Left colon (tissue), 2 donors: ENCODE measurements at places on chromosomes 3 and 15. TPM values are rescaled to one million over a fixed set of nuclear protein-coding genes. Genes with fewer than 3 reads are reported as not detected.
A peak's percentile ranks its signal among the peaks of the same experiment; 100 is the strongest.

GRCh38 chr3:129218742-129219141 is 30.7 kb upstream of the COPG1 start:
- DNase-seq = no peak

GRCh38 chr3:146154316-146154715 is 6.7 kb downstream of the PLOD2 start:
- DNase-seq = no peak

DNA sequence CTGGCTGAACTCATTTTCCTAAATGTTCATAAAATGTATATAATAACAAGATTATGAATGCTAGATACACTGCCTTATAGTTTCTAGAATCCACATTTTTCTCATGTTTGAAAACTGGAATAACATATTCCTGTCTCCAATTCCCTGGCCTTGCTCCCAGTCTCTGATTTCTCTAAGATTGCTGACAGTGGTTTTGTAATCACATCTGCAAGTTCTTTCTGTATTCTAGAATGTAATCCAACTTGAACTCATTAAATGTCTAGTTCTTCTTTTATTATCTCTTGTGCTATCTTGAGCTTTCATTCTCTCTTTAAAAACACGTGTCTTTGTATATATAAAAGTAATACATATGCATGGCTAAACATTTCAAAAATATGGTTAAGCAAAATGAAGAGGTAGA is 215.2 kb upstream of the ADAMTS9 start:
- DNase-seq = no peak

DNA sequence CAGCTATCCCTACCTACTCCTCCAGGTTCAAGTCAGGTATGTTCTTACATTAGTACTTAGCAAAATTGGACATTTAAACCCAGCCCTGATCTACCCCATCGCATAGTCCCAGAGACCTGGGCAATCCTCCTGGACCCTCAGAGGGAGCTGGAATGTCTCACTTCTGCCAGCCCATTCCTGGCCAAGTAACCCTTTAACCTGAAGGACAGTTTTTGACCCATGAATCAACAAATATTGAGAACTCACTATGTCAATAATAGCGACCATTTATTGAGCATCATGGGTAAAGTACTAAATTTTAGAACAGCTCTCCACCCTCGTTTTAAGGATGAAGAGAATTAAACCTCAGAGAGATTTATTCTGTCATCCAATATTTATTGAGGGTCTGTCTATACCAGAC is 70.4 kb downstream of the RBPMS2 start:
- DNase-seq = no peak

DNA sequence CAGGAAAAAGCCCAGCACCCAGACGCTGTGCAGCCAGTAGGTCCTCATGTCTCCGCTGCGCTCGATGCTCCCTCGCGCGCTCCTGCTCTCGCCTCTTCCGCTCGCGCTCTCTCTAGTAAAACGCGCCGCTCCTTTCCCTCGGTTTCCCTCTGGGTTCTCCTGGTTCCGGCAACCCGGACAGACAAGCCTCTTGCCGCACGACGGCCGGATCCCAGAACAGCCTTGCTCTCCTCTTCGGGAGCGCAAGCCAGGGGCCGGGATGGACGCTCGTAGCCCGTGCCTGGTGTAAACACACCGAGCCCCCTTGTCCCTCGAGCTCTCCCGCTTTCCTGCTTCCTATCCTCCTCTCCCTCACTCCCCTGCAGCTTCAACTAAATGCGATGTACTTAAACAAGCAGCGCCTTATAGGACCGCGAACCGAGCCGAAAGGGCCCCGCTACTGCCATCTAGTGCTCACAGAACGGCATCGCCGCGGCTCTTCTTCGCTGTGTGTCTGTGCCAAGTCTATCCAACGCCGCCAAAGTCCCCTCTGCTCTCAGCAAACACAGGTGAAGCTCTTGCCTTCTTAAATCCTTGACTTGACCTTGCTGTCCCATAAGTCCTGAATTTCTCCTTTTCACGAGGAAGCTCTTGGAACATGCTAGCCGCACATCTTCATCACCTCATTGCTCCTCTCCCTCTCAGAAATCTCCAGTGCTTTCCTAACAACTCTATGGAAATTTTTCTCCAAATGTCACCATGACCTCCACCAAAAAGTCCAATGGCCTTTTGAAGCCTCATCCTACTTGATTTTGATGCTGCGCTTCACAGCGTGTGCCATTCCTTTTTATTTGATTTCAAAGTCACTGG is 1037.2 kb downstream of the IGSF11 start:
- DNase-seq = peak; percentile 76

- no peak for DNase-seq
Measured at GRCh38 chr3:144556392-144556791, 584.8 kb downstream of the DIPK2A start.

GRCh38 chr15:90552162-90552928 is 22.6 kb downstream of the CRTC3 start:
- no peak for DNase-seq

- no peak for DNase-seq
Measured at GRCh38 chr3:138442433-138442832, 8.0 kb downstream of the ESYT3 start.

DNA sequence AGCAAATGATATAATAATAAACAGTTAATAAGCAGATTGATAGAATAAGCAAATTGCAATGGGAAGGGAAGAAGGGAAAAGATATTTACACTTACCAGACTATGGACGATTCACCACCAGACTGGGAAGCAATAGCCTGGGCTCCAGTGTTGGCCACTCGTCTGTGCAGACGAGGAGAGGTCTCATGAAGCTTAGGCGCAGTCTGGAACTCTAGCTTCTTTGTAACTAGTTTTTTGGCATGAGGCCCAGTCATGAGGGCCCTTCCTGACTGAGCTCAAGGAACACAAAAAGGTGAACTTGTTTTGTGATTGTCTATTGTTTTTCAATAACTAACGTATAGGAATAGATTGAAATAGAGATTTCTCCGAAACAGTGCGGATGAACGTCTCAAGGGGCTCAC is 63.3 kb upstream of the GATM start:
- peak; percentile 71 for DNase-seq

DNA sequence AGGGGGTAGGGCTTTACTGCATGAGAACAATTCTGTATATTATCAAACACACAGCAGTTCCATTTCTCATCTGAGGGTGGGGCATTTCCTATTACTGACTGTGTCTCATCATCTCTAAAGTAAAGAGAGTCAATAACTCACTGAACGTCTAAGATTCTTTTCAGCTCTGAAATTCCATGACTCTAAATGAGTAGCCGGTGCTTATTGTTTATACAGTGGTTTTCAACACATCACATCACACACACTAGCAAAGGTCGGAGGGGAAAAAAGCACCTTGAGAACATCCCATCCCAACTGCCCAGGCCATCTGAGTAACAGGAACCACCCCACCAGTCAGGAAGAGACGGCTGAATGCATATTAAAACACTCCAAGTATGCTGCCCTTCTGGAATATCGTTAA is 196.0 kb downstream of the SUCLG2 start:
- no peak for DNase-seq

DNA sequence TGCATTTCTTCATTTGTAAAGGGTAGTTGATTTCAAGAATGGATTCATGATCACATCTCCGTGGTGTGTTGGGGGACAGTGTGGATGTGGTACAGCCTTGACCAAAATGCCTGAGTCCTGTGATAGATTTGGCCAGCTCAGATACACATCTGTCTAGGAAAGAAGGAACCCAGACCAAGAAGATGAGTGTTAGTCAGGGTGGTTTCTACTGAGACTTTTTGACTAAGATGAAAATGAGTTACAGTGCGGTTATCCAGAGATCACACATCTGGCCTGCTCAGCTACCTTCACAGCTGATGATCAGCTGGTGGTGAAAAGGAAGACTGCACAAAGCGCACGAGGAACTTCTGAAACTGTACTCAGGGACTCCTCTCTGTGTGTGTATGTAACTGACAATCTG is 68.0 kb downstream of the FNDC3B start:
- DNase-seq = no peak

DNA sequence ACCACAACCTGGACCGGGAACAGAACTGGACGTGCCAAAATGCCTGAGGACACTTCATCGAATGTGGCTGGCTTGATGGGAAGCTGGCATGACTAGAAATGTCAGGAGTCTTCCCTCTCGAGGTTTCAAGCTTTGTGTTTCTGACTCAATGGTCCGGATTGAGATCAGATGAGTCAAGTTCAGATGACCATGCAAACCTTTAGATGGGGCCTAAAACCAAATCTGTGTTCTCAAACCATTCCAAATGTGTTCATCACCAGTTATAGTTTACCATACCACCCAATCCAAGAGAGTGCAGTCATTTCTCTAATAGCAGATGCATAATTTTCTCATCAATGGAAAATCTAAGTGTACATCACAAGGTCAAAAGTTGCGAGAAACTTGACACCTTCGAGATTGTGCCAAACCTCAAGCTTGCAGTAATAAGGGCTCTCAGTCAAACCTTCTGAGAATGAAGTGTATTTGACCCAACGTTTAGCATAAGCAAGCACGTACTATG is 369.1 kb downstream of the RORA start:
- no peak for DNase-seq

DNA sequence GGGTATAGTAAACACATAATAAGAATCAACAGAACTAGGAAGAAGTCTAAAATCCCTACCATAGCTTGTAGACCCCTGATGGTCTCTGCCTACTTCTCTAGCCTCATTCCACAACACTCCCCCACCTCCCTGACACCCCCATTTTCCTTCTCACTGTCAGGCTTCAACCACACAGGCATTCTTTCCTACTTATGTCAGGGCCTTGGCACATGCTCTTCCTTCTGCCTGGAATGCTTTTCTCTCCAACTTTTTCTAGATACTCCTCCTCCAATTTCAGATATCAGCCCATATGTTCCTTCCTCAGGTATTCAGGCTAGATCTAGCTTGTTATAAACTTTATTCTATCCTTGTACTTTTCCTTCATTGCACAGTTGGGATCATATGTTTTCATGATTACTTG is 106.0 kb upstream of the MRPL3 start:
- no peak for DNase-seq

DNA sequence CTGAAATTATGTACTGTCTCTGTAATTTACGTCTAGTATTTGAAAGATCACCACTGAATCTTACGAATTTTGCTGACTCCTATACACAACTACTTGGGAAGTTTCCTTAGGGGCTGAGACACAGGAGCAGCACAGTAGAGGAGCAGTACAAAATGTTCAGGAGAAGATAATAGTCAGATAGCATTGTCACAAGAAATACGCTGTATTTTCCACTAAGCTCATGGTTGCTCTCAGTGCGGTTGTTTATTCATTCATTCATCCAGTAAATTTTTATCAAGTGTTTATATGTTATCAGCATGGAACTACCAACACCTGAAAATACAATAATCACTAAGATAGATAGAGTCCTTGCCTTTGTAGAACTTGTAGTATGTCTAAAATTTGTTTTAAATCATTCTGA is 34.5 kb downstream of the ALCAM start:
- DNase-seq = no peak

GRCh38 chr15:66401130-66402021 is 14.7 kb downstream of the MAP2K1 start:
- no peak for DNase-seq

- DNase-seq = no peak
Measured at GRCh38 chr3:30145281-30145680, 461.1 kb upstream of the TGFBR2 start.

DNA sequence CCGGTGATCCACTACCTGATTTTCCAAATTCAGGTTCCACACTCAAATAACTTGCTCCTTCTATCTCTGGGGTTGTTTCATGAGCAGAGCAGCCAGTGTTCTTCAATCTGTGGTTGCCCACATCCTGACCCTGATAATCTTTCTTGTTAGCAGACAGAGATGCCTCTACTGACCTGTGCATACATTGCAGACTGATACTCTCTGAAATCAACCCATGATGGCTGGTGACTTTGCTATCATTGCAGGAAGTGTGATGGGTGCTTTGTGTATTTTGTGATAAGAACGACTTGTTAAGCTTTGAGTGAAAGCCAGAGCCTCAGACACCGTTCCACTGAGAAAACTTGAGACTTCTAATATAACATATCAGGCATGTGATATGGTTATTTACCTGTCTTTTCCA is 39.9 kb downstream of the GATM start:
- DNase-seq = no peak

The CORO2B gene
- 1.6 TPM for total RNA-seq

The ST8SIA2 gene
- total RNA-seq = 0.73 TPM

The SIDT1 gene
- total RNA-seq = 50.8 TPM

The COPB2 gene
- total RNA-seq = 143 TPM

The DCBLD2 gene
- 12.2 TPM for total RNA-seq

The SOX14 gene
- not detected for total RNA-seq
